Mesothelial cell of epicardium (in vitro differentiated cells): ENCODE measurements at places on chromosomes 1 and 21. TPM values are rescaled to one million over a fixed set of nuclear protein-coding genes. Genes with fewer than 3 reads are reported as not detected.

VSIG8 gene
- not detected in 3 replicates for total RNA-seq

GRCh38 chr1:11373895-11374747 lies 101.1 kb downstream of the UBIAD1 start:
- H3K36me3 ChIP-seq: no peaks in the 10 kb centered on the region
- H3K27me3 ChIP-seq: peaks cover 34% of the 10 kb centered on the region

GRCh38 chr1:11339346-11340232 lies 66.6 kb downstream of the UBIAD1 start:
- H3K36me3 ChIP-seq: no peaks in the 10 kb centered on the region
- peak overlapping the region; percentile 59 for H3K27ac ChIP-seq
- peak overlapping the region; percentile 14 for H3K4me3 ChIP-seq
- peaks cover 15% of the 10 kb centered on the region for H3K27me3 ChIP-seq
- no peak for DNase-seq
- H3K4me1 ChIP-seq: peaks cover 43% of the 10 kb centered on the region

OR2M2 gene
- not detected in 3 replicates for total RNA-seq

- peaks cover 35% of the 10 kb centered on the region for H3K4me1 ChIP-seq
- H3K27ac ChIP-seq: peak overlapping the region; percentile 91
- peaks cover 3% of the 10 kb centered on the region for H3K36me3 ChIP-seq
- no peak overlapping the region for H3K4me3 ChIP-seq
- no peaks in the 10 kb centered on the region for H3K27me3 ChIP-seq
Observed at GRCh38 chr1:168498159-168498631, 45.6 kb downstream of the XCL2 start.

- H3K36me3 ChIP-seq: peaks cover 19% of the 10 kb centered on the region
- H3K27ac ChIP-seq: no peak overlapping the region
- H3K4me1 ChIP-seq: peaks cover 4% of the 10 kb centered on the region
- no peak for DNase-seq
- H3K27me3 ChIP-seq: no peaks in the 10 kb centered on the region
Observed at GRCh38 chr21:31289702-31290101, 54.4 kb downstream of the TIAM1 start.

PPFIA4 gene
- 35.3 to 39.4 TPM (median 38.9 TPM) in 3 replicates for total RNA-seq

GRCh38 chr1:201697174-201697573 lies 131.8 kb upstream of the IPO9 start:
- peaks cover 7% of the 10 kb centered on the region for H3K36me3 ChIP-seq
- H3K4me1 ChIP-seq: peaks cover 27% of the 10 kb centered on the region
- H3K27ac ChIP-seq: peak overlapping the region; percentile 90
- DNase-seq: no peak
- no peak overlapping the region for H3K4me3 ChIP-seq

GRCh38 chr1:88691540-88691939 lies 7.5 kb downstream of the PKN2 start:
- no peak overlapping the region for H3K27ac ChIP-seq
- no peaks in the 10 kb centered on the region for H3K27me3 ChIP-seq

PLPP3 gene
- 61.8 to 64.5 TPM (median 64.4 TPM) in 3 replicates for total RNA-seq

LCE1D gene
- total RNA-seq: not detected in 3 replicates

SLC6A9 gene
- total RNA-seq: 28.4 to 30.9 TPM (median 29.5 TPM) in 3 replicates

DNA sequence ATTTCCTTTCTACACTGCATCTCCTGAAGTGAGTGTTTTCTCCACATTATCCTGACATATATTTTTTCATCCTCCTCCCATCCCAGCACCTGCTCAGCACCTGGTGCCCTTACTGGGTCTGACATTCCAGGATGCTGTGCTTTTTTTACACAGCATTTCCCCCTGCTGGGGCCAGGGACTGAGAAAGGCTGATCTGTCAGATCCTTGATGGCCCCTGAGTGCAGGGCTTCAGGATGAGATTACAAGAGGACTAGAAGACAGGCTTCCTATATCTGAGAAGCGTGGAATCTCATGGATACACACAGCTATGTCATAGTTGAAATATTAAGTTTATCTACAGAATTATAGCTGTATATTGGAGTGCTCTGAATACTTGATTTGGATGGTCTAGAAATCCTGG lies 24.4 kb downstream of the RCAN1 start:
- no peak overlapping the region for H3K27ac ChIP-seq
- DNase-seq: no peak
- peaks cover 4% of the 10 kb centered on the region for H3K4me1 ChIP-seq
- no peak overlapping the region for H3K4me3 ChIP-seq

CFHR1 gene
- 0.45 TPM in 1 of 3 replicates, not detected in the others for total RNA-seq

S100A1 gene
- 0.58 to 0.59 TPM in 2 of 3 replicates, not detected in the other for total RNA-seq

PADI3 gene
- total RNA-seq: 0.07 TPM in 1 of 3 replicates, not detected in the others

MYBPH gene
- total RNA-seq: not detected in 3 replicates

PTPN22 gene
- 0.11 TPM in 1 of 3 replicates, not detected in the others for total RNA-seq

- no peak for DNase-seq
- H3K4me1 ChIP-seq: peaks cover 59% of the 10 kb centered on the region
- H3K27ac ChIP-seq: peak overlapping the region; percentile 96
Observed at GRCh38 chr1:54379555-54380289, 26.5 kb downstream of the SSBP3 start.

- peaks cover 47% of the 10 kb centered on the region for H3K27me3 ChIP-seq
- H3K36me3 ChIP-seq: no peaks in the 10 kb centered on the region
- no peak overlapping the region for H3K4me3 ChIP-seq
- no peak overlapping the region for H3K27ac ChIP-seq
Observed at GRCh38 chr1:62922006-62922405, 138.1 kb downstream of the ATG4C start.

SEMA4A gene
- 18.7 to 21.0 TPM (median 19.8 TPM) in 3 replicates for total RNA-seq

RHD gene
- not detected in 3 replicates for total RNA-seq

KCNA3 gene
- total RNA-seq: 0.29 to 0.45 TPM (median 0.34 TPM) in 3 replicates

DNA sequence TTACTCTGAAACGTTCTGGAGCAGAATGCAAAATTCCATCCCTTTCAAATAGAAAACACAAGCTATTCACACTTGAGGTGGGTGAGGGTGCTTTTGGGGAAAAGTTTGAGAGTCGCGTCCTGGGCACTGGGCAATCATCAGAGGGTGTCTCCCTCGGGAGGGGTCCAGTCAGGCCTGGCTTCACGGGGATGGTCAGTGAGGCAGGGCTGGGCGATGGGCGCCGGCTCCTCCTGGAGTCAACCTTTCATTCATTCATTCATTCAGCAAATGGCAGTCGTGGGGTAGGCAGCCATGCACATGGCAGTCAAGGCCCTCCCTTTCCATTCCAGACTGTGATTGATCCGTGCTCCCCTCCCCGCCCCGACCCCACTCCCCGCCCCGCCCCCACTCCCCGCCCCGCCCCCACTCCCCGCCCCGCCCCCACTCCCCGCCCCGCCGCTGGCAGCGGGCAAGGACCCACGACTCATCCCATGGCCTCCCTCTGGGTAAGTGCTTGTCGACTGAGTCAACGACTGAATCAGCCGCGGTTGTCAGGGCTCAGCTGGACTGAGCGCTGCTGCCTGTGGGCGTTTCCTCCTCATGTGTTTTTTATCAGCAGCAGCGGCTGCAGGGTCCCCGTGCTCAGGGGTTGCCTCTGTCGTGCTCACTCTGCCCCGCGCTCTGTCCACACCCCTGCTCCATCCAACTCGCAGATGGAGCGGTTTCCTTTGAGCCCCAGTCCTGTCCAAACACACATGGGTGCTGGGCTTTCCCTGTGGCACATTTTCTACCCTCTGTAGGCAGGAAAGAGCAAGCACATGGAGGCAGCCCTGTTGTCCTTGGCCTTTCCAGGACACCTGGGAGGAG lies 12.5 kb upstream of the SPSB1 start:
- H3K4me1 ChIP-seq: peaks cover 15% of the 10 kb centered on the region
- peak overlapping the region; percentile 21 for H3K27ac ChIP-seq
- DNase-seq: no peak

NGF gene
- total RNA-seq: 4.2 to 4.6 TPM (median 4.5 TPM) in 3 replicates

SDE2 gene
- total RNA-seq: 21.2 to 22.9 TPM (median 21.5 TPM) in 3 replicates

ZBTB48 gene
- total RNA-seq: 33.6 to 41.5 TPM (median 33.8 TPM) in 3 replicates

DPT gene
- 1.1 to 1.6 TPM (median 1.3 TPM) in 3 replicates for total RNA-seq

DNA sequence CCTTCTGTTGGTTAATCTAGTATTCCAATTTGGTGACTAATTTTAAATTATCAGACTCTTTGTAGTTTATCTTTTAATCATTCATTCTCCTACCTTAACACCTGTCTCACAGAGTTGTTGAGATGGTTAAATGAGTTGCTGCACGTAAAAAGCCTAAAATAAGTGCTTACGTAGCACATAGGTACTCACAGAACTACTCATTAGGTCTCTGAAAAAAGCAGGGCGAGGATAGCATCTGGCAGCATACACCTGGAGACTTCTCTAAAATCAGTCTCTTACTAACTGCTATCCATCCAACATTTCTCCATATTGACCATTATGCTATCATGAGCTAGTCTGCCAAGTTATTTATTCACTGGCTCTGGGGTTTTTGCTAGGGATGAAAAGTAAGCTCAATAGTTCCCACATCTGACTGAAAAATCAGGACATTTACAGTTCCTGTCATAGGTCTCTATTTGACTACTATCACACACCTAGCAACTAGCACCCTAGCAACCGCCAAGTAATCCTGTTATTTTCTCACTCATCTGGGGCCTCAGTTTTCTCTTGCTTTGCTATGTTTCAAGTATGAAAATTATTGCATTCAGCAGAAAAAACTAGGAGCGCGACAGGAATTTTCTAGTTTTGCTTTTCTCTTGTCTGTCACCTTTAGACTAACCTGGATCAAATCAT lies 11.2 kb downstream of the CSDE1 start:
- peaks cover 17% of the 10 kb centered on the region for H3K4me1 ChIP-seq
- no peak for DNase-seq
- no peak overlapping the region for H3K4me3 ChIP-seq
- peaks cover 22% of the 10 kb centered on the region for H3K36me3 ChIP-seq
- H3K27me3 ChIP-seq: no peaks in the 10 kb centered on the region

DNA sequence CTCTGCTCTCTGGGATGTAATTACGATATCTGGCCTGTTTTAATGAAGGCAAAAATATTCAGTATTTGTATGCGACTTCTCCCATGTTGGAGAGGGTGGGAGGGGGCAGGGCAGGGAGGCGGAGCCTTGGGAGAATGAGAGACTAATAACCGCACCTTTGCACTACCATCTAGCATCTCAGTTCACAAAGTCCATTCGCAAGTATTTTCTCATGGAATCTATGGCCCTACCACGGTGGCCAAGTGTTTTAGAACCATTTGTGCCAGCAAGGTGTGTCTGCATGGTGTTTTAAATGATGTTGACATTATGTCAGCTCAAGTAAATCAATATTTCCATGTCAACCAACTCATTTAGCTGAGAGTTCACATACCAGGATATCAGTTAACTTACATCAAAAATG lies 14.3 kb upstream of the BLACAT1 start:
- peaks cover 56% of the 10 kb centered on the region for H3K27me3 ChIP-seq
- H3K27ac ChIP-seq: no peak overlapping the region
- no peaks in the 10 kb centered on the region for H3K36me3 ChIP-seq
- no peak overlapping the region for H3K4me3 ChIP-seq
- peaks cover 15% of the 10 kb centered on the region for H3K4me1 ChIP-seq

KCNE2 gene
- 0.82 to 1.4 TPM (median 0.92 TPM) in 3 replicates for total RNA-seq

BACE2 gene
- 29.8 to 31.3 TPM (median 30.6 TPM) in 3 replicates for total RNA-seq

- H3K4me3 ChIP-seq: no peak overlapping the region
- no peaks in the 10 kb centered on the region for H3K36me3 ChIP-seq
Observed at GRCh38 chr1:167166690-167167075, 54.0 kb upstream of the POU2F1 start.

MFN2 gene
- total RNA-seq: 52.4 to 58.4 TPM (median 53.7 TPM) in 3 replicates

CACNA1S gene
- total RNA-seq: 0.05 TPM in 1 of 3 replicates, not detected in the others

GRCh38 chr1:25729790-25730644 lies 70.0 kb upstream of the SELENON start:
- no peak overlapping the region for H3K4me3 ChIP-seq
- H3K36me3 ChIP-seq: no peaks in the 10 kb centered on the region
- DNase-seq: no peak
- H3K27ac ChIP-seq: no peak overlapping the region
- H3K27me3 ChIP-seq: peaks cover 18% of the 10 kb centered on the region

NR1I3 gene
- total RNA-seq: not detected in 3 replicates

DNA sequence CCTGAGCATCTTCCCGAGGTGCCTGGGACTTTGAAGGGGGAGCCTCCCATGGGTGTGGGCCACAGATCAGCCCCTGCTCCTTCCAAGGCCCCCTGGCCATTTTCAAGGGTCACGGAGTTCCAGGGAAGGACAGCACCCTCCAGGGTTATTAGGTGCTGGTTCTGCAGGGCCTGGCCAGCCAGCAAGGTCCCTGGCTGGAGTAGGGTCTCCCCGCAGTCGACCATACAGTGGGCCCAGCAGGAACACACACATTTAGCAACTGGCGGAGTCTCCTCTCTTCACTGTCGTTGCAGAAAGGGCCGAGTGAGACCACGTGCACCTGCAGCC lies 17.7 kb upstream of the SUMO3 start:
- no peaks in the 10 kb centered on the region for H3K27me3 ChIP-seq
- no peak for DNase-seq
- no peaks in the 10 kb centered on the region for H3K36me3 ChIP-seq
- no peak overlapping the region for H3K4me3 ChIP-seq
- no peak overlapping the region for H3K27ac ChIP-seq

DNA sequence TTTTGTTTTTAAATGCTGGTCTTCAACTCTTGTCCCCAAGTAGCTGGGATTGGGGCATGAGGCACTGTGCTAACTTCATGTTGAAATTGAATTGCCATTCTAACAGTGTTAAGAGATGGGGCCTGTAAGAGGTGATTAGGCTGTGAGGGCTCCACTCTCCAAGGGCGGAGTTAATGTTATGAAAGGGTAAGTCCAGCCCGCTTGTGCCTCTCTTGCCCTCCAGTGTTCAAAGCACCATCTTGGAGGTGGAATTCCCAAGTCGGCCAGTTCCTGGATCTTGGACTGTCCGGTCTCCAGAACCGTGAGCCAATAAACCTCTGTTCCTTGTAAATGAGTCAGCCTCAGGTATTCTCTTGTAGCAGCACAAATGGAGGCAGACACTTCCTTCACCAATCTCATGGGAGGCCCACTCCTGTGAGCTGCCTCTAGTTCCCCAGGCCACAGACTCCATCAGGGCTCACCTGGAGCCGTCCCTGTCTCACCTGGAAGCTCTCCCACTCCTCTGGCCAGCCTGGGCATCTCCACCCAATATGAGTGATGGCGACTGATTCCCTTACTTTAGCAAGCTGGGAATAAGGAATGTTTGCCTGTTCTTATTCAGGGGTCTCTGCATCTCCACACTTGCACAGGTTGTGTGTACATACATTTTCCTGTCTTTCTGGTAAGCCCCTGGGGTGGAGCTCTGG lies 15.5 kb downstream of the IBA57 start:
- no peaks in the 10 kb centered on the region for H3K27me3 ChIP-seq
- no peaks in the 10 kb centered on the region for H3K4me1 ChIP-seq
- DNase-seq: no peak
- H3K36me3 ChIP-seq: no peaks in the 10 kb centered on the region
- no peak overlapping the region for H3K27ac ChIP-seq

- H3K4me3 ChIP-seq: no peak overlapping the region
- peaks cover 24% of the 10 kb centered on the region for H3K4me1 ChIP-seq
- no peaks in the 10 kb centered on the region for H3K27me3 ChIP-seq
Observed at GRCh38 chr1:115796897-115797296, 28.4 kb upstream of the CASQ2 start.

NOTCH2 gene
- 277 to 292 TPM (median 281 TPM) in 3 replicates for total RNA-seq

NUAK2 gene
- 5.7 to 6.2 TPM (median 5.8 TPM) in 3 replicates for total RNA-seq

GRCh38 chr1:227447531-227447990 lies 115.8 kb upstream of the ZNF678 start:
- no peak overlapping the region for H3K4me3 ChIP-seq
- H3K27me3 ChIP-seq: peaks cover 5% of the 10 kb centered on the region
- H3K27ac ChIP-seq: no peak overlapping the region
- H3K4me1 ChIP-seq: peaks cover 5% of the 10 kb centered on the region
- H3K36me3 ChIP-seq: no peaks in the 10 kb centered on the region
- no peak for DNase-seq

- no peak for DNase-seq
- no peak overlapping the region for H3K27ac ChIP-seq
- no peaks in the 10 kb centered on the region for H3K36me3 ChIP-seq
- H3K4me1 ChIP-seq: peaks cover 4% of the 10 kb centered on the region
- no peaks in the 10 kb centered on the region for H3K27me3 ChIP-seq
Observed at GRCh38 chr1:186710696-186711095, 30.5 kb upstream of the PTGS2 start.

- H3K36me3 ChIP-seq: no peaks in the 10 kb centered on the region
- no peak overlapping the region for H3K4me3 ChIP-seq
- H3K27me3 ChIP-seq: no peaks in the 10 kb centered on the region
- no peaks in the 10 kb centered on the region for H3K4me1 ChIP-seq
- no peak overlapping the region for H3K27ac ChIP-seq
- DNase-seq: no peak
Observed at GRCh38 chr1:92211166-92211565, 6.5 kb upstream of the C1orf146 start.

PTTG1IP gene
- total RNA-seq: 200 to 205 TPM (median 204 TPM) in 3 replicates
